ENCODE measurements at places on chromosomes 2 and 18.

GRCh38 chr2:134818321-134818720 is 20.1 kb upstream of the ACMSD start:
- DNase-seq, result no peak

DNA sequence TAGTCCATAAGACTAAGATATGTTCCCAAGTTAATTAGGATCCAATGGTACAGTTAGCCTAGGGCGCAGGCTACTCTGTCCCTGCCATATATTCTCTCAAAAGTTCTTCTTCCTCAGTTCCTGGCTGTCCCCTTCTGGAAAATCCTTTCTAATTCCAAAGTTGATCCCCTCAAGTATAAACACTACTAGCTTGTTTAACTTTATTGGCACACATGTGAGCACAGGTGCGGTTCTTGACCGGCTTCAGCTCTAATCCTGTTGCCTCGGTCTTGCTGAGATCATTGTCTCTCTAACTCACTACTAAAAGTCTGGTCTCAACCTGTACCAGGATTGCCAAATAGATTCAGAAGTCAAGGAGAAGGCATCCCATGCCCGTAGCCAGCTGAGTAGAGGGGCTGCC is 89.0 kb downstream of the SEMA4F start:
- no peak for DNase-seq

DNA sequence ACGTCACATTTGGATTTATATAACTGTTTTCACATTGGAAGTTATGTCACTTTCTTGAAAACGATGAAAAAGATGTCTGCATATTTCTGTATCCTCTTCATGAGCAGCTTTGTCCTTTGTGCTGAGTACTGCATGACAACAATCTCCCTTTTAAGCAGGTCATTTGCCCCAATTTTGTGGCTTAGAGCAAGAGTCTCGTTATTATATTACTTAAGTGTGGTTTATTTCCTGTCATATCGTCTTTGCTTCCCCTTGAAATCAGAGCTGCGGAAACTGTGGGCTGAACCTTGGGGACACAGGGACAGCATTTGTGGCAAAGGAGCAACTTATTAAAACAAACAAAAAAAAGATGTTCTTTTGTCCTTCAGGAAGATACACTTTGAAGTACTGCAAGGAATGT is 254.0 kb upstream of the DSEL start:
- DNase-seq, result no peak

DNA sequence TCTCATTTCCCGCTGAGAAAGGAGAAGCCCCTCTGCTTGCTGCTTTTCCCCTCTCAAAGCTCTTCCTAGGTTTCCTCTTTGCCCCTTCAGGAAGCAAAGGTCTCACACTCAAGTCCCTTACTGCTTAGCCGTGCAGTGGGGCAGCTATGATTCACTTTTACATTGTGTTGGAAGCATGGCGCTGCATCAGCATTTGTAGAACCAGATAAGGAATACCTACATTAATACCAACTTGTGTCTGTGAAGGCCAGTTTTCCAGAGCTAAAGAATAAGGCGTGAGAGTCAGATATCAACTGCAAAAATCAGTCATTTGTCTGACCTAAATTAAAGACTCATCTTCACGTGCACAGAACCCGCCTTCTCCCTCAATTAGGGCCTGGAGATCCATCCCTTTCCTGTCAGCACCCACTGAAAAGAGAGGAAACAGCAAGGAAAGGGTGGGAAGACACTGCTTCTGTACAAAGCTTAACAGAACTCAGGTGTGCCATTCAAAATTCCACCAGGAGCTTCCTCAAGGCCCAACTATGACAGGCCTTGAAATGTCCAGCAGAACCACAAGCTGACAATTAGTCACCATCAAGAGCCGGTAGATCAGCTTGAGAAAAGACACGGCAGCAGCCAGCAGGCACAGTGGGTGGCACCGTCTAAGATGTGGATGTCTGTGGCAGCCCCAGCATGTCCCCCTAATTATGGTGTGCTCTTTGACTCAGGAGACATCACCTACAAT is 16.1 kb upstream of the XDH start:
- DNase-seq, result peak; percentile 73

DNA sequence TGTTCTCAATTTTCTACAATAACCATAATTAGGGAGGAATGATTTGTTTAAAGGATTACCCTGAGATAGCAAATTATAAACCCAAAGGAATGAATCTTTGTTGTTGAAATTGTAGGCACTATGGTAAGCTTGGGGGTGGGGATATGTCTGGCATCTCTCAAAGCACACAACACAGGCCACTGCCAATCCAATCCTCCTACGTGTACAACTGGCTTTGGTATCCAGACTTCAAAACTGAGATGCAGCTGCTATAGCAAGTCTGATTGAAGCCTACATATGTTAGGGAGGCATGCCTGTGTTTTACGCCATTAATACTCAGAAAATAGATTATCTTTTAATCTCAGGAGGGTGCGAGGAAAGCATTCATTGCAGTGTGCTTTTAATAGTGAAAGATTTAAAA is 5.9 kb upstream of the NCOA1 start:
- DNase-seq, result no peak

DNA sequence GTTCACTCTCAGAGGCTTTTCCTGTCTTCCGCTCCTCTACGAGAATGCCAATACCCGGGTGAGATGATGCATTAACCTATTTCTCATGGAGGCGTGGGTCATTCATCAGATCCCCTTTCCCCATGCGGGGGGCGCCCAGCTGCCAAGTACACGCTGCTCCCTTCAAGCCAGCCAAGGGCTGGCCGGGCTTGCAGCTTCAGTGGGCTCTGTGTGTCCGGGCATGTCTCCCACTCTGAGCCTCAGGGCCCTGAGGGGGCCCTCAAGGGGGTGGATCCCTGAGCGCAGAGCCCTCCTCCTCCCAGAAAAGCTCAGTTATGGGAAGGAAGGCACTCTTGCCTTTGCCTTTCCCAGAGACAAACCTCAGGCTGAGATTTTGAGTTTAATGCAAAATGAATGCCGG is 431.8 kb upstream of the MYT1L start:
- DNase-seq, result no peak

DNA sequence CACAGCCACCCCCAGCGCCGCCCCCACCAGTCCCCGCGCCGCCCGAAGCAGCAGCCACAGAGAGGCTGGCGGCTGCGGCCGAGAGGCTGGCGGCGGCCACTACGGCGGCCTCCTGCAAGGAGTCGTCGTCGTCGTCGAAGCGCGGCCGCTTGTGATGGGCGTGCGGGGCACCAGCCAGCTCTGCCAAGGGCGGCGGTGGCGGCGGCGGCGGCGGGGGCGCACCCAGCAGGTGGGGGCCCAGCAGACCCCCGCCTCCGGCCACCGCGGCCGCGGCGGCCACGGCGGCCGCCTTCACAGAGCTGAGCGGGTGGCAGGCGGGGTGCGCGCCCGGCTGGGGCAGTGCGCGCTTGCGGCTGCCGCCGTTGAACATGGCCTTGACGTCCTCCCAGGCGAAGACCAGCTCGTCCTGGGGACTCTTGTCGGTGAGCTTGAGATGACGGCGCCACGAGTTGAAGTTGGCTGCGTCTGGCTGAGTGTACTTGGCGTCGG is 3.3 kb downstream of the SKOR2 start:
- no peak for DNase-seq

GRCh38 chr2:227406177-227407031 is 18.7 kb upstream of the SCYGR1 start:
- DNase-seq, result peak; percentile 27

DNA sequence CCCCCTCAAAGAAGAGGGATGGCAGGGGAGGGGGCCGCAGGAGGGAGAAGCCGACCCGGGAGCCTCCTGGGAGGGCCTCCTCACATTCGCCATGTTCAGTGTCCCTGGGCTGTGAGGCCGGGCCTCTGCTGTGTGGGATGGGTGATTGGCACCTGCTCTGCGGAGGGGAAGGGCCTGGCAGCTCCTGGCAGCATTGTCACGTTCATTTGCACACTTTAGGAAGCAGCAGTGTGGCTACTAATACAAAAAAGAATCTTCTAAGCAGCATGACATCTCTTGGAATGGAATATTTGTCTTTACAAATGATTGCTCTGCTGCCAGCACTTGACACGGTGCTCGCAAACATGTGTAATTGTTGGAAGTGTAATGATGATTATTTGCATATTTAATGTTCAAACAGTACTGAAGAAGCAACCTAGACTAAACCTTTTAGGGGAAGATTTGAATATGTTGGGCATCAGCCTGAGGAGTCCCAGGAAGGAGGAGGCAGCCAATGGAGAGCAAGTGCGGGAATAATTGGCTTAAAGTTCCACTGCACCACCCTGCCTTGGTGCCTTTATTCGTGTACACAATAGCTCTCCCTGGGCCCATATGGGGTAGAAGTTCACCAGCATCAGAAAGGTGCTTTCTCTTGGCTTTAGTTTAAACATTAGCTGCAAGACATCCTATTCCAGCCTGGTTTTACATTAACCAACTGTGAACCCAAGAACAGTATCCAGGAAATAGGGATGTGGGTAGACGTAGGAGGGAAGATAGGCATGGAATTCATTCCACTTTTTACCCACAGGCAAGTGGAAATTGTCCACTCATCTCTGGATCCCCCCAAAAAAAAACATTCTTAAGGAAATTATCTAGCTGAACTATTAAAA is 404.9 kb downstream of the TMEM182 start:
- DNase-seq, result no peak

GRCh38 chr18:79274823-79275222 is 120.9 kb upstream of the NFATC1 start:
- DNase-seq, result no peak

GRCh38 chr2:19538411-19538963 is 180.1 kb upstream of the OSR1 start:
- peak; percentile 9 for DNase-seq

DNA sequence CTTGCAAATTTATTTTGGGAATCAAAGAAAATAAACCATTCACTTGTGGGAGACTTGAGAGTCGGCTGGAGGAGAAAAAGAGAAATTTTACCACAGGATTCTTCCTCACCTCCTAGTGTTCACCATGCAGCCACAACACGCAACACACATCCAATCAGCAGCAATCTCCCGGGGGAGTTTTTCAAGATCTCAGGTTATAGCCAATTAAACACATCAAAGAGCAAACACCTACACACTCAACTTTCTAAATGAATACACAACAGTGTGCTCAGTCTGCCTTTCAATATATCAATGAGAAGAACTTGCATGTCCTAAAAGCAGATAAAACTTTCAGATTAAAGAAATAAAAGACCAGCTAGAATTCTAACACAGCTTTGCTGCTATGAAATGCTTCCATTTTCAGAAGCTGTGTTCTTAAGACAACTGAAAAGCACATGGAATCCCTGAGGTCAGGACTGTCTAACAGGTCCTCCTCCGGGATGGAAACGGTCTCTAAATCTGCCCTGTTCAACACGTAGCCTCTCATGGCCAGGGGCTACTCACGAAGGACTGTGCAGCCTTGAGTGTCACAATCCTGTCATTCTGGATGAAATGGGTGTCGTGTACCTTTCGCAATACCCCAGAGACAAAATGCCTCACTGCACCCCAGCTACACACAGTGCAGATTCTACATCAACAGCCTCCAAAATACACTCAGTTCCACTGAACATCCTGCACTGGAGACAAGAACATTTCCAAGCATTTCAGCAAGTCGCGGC is 84.2 kb downstream of the ZNF516 start:
- DNase-seq, result no peak

DNA sequence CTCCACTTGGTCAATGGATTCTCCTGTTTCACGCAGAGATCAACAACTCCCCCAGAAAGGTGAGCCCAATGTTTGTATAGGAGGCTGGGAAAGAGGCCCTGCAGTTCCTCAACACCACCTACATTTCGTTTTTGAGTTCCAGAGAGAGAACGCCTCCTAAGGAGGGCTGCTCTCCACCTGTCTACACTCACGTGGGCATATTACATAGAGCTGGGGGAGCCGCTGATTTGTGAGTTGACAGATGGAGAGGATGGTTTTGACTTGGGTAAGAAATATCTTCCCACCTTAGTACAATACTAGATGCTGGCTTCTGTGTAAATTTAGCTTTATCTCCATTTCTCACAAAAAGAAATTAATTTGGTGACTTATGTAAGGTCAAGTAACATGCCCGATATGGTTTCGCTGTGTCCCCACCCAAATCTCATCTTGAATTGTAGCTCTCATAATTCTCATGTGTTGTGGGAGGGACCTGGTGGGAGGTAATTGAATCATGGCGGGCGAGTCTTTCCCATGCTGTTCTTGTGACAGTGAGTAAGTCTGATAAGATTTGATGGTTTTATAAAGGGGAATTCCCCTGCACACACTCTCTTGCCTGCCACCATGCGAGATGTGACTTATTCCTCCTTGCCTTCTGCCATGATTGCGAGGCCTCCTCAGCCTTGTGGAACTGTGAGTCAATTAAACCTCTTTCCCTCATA is 274.5 kb upstream of the PXDN start:
- DNase-seq, result no peak

GRCh38 chr2:9390151-9390850 is 33.0 kb downstream of the ITGB1BP1 start:
- no peak for DNase-seq

DNA sequence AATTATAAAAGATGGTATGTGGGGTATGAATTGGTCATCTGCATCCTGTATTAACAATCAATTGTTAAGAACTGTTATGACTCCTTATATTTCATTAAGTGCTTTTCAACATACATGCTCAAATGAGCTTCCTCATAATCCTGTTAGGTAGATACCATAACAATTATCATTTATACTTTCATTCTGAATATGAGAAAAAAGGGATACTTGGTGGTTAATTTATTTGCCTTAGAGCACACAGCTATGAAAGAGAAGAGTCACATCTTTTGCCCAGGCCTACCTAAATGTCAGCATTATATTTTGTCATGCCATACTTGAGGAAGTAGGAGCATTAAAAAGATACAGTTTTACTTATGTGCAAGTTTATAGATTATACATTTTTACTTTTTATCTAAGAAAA is 169.6 kb downstream of the TCF4 start:
- no peak for DNase-seq

DNA sequence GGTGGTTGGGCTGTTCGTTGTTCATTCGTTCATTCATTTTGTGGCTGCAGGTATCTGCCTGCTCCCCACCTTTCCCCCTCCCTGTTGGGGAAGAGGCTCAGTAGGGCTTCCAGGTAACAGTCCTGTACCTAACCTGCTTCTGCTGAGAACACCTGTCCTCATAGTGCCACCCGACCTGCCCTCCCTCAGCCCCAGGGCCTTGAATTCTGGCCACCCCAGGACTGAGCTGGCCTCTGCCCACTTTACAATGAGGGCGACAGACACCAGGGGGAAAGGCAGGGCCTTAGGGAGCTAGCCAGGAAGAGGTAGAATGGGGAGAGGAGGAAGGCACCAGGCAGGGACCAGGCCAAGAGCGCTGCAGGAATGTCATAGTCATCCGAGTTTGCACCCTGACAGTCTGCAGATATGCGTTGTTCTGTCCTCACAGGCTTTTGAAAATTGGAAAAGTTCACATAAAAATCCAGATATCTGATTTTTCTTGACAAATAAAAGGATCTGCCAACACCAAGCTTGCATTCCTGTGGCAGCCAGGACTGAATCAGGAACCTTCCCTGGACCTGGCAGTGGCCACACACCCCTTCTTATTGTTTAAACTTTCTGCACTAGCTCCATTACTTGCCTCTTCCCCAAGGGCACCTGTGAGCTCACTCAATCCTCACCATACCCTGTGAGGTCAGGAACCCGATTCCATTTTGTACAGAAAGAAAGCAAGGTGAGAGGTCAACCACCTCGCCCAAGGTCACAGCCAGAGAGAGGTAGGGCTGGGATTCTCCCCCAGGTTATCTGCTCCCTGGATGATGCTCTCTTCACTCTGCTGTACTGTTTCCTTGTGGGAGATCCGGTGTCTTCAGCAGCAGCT is 35.3 kb upstream of the MRPL33 start:
- DNase-seq, result no peak
